ENCODE measurements at places on chromosomes 6 and 20.
A peak's percentile ranks its signal among the peaks of the same experiment; 100 is the strongest.

GRCh38 chr20:8492173-8492572, 360.1 kb downstream of the PLCB1 start:
- no peak for DNase-seq

- no peak for DNase-seq
Measured at GRCh38 chr20:1296922-1297321, 30.8 kb downstream of the SNPH start.

- DNase-seq = no peak
Measured at GRCh38 chr6:90101403-90101802, 195.2 kb downstream of the BACH2 start.

- no peak for DNase-seq
Measured at GRCh38 chr6:34462551-34462971, 3.3 kb upstream of the PACSIN1 start.

DNA sequence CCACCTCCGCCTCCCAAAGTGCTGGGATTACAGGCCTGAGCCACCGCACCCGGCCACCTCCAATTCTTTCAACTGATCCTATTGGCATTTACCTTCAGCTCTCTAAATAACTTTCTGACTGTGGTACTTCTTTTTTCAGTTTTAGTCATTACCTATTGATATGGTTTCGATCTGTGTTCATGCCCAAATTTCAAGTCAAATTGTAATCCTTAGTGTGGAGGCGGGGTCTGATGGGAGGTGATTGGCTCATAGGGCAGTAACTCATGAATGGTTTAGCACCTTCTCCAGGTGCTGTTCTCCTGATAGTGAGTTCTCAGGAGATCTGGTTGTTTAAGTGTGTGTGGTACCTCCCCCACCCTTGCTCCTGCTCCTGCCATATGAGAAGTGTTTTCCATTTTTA, 140.9 kb downstream of the LPA start:
- no peak for DNase-seq

GRCh38 chr20:62156592-62157386, 13.2 kb downstream of the SS18L1 start:
- DNase-seq = peak; percentile 46
